Stimulated activated CD4-positive, alpha-beta T cell treated with anti-CD3 and anti-CD28 coated beads, Interleukin-1b, Interleukin-23, amount 100 ng/mL, for 48 hours (primary cell): ENCODE measurements at places on chromosomes 4 and X.
A peak's percentile ranks its signal among the peaks of the same experiment; 100 is the strongest.

- no peak for DNase-seq
Measured at GRCh38 chr4:119139822-119140252, 4.2 kb downstream of the MYOZ2 start.

- DNase-seq, result peak; percentile 62
Measured at GRCh38 chrX:39163581-39164126, 362.4 kb downstream of the MID1IP1 start.

- no peak for DNase-seq
Measured at GRCh38 chrX:108640817-108641216, 95.5 kb downstream of the IRS4 start.

- DNase-seq, result no peak
Measured at GRCh38 chrX:147635186-147635585, 276.5 kb upstream of the FMR1 start.

GRCh38 chr4:75781305-75781704 is 56.9 kb downstream of the USO1 start:
- DNase-seq, result no peak

DNA sequence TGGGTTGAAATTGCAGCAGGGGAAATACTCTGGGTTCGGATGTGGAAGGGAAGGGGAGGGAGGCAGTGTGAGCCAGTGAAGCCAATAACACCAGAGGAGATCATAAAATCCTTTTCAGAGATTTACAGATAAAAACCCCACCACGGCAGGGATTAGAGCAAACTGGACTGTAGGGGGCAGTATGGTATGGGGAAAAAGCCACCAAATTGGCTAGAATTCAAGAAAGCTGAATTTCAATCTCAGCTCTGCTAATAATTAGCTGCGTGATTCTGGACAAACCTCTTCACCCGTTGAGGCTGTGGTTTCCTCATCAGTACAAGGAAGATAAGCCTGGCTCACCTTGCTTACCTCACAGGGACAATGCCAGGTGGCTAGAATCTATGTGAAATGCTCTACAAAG is 108.1 kb downstream of the ATG4A start:
- no peak for DNase-seq

GRCh38 chr4:8431553-8431952 is 9.0 kb downstream of the ACOX3 start:
- no peak for DNase-seq

- DNase-seq, result no peak
Measured at GRCh38 chr4:163048447-163048846, 118.2 kb downstream of the NAF1 start.

- DNase-seq, result no peak
Measured at GRCh38 chr4:38275331-38276100, 315.3 kb downstream of the PTTG2 start.

DNA sequence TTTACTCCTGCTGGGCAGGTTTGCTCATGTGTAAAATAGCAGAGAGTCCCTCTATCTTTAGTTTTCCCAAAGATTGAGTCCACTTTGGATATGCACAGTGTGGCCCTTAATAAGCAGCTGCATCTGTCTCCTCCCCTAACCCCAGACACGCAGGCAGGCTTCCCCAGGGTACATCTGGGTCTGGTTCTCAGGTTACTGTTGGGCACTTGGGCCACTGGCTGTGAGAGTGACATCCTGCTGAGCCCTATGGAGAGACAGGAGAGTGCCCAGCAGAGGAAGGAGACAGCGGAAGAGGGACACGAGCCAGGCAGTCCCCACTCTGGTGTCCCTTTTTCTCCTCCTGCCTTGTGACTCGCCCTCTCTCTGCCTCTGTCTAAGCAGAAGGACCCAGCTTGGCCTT is 16.0 kb downstream of the XK start:
- no peak for DNase-seq

DNA sequence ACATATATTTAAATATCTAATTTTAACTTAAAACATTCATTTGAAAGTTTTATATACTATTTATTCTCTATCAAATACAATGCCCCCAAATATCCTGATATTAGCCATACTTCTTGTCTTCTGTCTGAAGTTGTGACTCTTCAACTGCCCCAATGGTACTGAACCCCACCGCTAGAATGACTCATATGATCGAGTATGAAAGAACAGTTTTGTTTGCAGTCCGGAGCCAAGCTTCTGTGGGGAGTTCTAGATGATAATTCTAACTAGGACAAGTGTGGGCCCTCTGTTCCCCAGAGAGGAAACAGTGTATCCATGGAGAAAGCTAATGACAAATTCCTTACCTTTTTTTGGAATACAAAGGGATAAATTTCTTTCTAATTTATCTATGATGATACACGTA is 24.7 kb upstream of the CT47A1 start:
- no peak for DNase-seq

DNA sequence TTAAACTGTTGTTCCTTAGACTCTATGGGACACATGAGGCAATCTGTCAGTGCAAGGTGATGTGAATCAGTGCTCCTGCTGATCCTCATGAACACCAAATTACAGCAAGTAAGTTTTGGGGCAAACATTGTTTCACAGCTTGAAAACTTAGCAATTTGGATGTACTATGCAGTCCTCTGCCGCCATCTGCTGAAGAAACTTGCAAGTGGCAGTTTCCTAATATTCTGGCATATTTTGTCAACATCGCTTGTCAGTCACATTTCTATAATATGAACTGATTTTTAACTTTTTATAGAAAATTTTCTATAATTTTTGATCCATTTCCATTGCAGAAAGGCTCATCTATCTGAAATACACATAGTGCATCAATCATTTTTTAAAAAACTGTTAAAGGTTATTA is 56.3 kb downstream of the ZAR1 start:
- peak; percentile 7 for DNase-seq

DNA sequence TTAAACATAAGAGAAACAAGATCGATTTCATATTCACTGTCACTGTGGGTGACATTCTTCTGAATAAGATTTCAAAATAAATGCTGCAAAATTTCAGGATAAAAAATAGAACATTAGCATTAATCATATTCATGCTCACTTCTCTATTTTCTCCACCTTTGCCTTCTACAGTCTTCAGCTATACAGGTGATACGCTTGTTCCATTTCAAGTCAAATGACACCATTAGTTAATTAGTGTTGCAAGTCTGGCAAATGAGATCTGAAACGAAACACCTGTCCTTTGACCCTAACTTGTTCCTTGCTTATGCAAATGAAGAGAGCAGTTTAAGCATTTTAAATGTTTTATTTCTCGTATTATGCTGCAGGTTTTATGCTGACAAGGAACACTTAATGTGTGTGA is 667.5 kb upstream of the MAGEB2 start:
- no peak for DNase-seq

DNA sequence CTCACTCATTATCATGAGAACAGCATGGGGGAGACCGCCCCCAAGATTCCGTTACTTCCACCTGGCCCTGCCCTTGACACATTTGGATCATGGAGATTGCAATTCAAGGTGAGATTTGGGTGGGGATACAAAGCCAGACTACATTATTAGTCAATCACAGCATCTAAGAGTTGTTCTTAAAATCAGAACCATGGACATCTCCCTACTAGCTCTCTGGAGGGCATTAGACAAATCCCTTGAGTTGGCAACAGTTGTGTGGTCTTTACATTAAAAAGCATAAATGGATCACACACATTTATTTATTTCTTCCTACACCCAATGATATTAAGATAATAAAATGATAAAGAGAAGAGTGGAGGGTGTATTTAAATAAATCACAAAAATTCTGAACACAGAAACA is 262.8 kb upstream of the VCX start:
- no peak for DNase-seq

DNA sequence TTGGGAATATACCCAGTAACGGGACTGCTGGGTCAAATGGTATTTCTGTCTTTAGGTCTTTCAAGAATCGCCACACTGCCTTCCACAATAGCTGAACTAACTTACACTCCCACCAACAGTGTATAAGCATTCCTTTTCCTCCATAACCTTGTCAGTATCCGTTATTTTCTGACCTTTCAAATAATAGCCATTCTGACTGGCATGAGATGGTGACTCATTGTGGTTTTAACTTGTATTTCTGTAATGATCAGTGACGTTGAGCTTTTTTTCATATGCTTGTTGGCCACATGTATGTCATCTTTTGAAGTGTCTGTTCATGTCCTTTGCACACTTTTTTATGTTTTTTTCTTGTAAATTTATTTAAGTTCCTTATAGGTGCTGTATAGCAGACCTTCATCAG is 81.2 kb downstream of the ADAM29 start:
- no peak for DNase-seq

DNA sequence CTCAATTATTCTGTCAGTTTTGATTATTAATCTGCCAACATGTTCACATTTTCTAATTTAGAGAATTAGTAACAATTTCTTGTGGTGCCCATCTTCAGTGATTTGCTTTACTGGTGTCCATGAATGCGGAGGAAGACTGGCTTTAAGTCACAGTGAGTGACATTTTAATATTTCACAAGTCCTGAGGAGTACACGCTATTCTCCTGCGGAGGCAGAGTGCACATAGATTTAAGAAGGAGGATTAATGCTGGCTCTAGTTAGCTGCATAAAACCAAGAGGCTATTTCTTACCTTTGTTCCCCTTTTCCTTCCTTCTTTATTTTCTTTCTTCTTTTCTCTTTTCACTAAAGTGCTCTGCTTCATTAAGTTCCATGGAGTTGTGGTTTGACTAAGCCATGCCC is 495.2 kb upstream of the IGFBP7 start:
- no peak for DNase-seq

DNA sequence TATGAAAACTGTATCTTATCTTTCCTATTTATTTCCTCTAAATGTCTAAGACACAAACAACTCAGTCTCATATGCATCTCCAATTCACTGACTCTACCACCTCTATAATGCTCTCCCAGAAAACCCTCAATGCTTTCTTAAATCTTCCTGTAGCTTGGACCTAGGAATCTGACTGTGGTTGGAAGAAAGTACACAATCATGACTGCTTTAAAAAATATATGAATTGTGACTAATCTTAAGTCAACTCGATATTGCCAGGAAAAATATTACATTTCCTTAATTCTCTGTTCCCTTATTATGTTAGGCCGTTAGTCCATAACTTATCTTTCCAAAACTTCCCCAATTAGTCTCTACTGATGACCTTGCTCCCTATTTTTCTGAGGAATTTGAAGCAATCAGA is 87.0 kb downstream of the SPCS3 start:
- DNase-seq, result no peak

DNA sequence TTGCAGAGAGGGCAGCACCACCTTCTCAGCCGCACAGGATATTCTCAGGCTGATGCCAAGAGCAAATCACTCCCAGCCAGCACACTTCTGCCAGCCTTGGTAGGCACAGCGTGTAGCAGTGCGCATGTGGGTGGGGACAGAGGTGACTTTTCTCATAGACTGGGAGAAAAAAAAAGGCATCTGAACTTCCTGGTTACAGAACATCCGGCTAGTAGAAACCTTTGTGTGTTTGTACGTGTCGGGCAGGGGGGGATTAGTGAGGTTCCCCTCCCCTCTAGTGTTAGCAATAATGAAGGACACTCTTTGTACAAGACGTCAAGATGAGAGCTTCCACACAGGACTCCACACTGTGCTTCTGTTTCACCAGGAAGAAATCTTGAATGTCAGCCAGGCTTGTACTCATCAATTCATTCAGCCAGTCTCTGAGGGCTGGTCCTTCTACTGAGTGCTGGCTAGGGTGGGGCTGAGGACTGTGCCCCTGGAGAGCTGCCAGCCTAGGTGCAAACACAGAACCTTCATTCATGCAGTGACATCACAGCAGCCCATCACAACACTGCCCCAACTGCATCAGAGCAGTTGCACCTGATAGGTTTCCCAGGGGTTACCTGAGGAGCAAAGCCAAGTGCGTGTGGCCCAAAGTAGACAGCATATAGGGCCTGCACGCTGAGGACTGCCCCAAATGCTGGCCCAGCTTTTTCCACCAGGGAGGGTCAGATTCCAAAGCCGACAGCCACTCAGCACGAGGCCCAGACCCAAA is 34.7 kb downstream of the SLC25A5 start:
- DNase-seq, result no peak
